Hippocampal formation (tissue), 2 donors: ENCODE measurements at places on chromosomes 1 and 21.

GRCh38 chr1:212466898-212467650 is 34.4 kb downstream of the NENF start:
- no peak for DNase-seq

GRCh38 chr1:220031287-220031686 is 15.0 kb downstream of the EPRS1 start:
- no peak for DNase-seq

DNA sequence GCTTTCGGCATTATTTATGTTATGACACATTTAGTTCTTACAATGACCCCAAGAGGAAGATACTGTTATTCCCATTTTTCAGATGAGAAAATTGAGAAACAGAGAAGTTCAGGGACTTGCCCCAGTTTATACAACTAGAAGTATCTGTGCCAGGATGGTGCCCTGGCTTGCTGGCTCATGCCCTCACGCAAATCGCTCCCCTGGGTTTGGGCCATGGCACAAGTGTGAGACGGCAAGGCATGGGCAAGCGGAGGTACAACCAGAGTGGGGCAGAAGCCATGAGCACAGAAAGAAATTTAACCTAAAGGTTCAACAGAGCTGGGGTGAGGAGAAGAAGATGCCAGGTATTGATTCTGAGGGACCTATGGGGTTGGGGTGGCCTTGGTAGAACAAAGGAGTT is 469.8 kb downstream of the DSCAM start:
- DNase-seq = no peak

DNA sequence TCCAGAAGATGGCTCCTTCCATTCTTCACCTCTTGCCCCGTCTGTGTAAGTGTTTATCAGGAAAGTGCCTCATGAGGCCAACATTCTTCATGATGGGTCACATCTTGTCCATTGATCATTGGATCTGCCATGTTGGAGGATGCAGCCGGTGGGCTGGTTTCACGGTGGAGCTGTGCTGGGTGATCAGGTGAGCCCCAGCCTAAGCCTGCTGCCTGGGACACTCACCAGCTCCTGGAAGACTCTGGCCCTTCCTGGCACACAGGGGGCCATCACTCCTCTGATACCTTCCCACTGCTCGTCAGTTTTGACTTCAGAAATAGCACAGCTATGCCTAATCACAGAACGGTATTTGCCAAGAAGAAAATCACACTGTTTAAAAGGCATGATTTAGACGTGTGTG is 38.3 kb downstream of the UBASH3A start:
- DNase-seq = no peak

DNA sequence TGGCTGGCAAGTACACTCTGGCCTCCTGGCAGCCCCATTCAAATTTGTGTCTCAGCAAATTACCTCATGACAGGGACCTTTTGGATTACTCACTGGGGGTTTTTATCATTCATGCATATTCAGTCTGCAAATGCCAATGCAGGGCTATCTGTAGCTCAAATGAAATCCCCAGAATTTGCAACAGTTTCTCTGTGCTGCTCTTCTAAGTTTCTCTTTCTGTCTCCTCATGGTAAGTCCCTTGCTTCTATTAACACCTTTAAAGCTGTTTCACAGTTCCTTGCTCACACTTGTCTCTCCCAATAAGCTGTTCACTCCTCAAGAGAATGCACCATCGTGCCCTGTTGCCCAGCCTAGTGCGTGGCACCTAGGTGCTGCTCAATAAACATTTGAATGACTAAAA is 3.3 kb upstream of the FAM78B start:
- no peak for DNase-seq

- DNase-seq = peak; percentile 78
Measured at GRCh38 chr21:43646550-43647260, 12.6 kb downstream of the HSF2BP start.

DNA sequence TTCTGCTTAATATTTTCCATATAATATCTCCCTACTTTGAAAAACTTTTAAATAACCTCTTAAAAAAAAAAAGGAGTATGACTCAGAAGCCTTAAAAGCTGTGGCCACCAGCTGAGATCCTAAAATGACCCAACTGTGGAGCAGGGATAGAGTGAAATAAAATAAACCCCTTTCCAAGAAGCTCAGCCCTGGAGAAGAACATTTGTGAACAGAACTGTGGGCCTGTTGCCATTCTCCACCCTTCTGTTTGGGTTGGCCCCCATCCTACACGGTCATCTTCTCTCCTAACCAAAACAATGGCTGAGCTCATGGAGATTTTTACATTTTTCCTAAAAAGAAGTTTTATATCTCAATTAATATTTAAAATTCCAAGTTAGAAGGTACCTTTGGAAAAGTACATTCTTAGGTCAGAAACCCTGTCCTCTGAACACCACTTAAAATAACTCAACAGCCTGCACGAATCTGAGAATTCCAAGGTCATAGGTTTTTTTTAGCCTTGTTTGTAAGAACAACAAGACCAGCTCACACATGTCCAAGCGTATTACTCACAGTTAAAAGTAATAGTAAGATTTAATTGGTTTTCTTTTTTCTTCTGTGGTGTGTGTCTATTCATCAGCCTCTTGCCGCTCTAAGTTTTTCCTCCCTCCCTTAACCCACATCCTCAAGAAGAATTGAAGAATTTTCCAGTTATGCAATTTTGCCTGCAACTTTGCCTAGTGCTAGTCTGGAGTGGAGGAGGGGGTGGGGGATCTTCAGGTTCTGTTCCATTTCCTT is 107.7 kb upstream of the ERRFI1 start:
- no peak for DNase-seq

GRCh38 chr1:232443372-232443771 is 186.6 kb downstream of the SIPA1L2 start:
- no peak for DNase-seq

DNA sequence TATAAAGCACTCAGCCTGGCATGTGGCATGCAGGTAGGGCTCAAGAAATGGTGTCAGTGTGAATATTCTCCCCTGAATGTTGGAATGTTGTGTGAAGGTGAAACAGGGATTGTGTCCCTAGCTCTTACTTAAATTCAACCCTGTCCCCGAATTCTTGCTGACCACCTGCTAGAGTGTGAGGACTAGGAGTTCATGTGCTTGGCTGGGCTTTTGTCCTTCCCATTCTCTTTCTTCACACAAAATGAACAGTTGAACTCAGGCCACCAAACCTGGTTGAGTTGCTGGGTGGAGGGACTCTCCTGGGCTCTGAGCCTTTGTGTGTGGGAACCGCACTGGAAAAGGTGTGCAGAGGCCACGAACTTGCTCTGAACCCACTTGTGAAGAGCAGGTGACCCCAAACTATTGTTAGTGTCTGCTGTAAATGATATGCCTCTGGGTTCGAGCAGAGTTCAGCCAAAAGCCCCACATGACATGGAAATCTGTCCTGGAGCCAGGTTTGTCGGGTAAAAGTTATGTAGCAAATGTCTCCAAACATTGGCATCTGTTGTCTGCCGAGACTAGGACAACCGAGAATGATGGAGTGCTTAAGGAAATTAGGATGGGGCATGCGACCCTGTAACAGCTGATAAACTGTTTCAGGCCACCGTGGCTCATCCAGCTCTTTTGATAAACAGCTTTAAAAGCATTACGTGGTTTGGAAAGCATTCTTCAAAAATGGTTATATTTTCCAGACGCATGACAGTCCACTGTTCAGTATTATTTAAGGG is 144.2 kb downstream of the DHRS3 start:
- DNase-seq = no peak

DNA sequence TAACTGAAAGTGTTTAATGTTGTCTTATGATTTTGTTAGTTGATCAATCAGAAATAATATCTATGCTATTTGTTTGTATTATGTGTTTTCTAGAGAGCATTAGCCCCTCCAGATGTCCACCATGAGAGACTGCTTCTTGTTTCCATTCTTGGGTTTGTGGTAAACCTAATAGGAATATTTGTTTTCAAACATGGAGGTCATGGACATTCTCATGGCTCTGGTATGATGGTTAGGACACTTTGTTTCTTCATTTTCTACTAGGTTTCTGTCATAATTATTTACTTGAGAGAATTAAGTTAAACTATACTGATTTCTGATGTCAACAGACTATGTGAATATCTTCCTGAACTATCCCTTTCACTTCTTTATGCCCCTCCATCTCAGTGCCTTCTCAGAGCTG is 16.1 kb downstream of the SLC30A7 start:
- no peak for DNase-seq

DNA sequence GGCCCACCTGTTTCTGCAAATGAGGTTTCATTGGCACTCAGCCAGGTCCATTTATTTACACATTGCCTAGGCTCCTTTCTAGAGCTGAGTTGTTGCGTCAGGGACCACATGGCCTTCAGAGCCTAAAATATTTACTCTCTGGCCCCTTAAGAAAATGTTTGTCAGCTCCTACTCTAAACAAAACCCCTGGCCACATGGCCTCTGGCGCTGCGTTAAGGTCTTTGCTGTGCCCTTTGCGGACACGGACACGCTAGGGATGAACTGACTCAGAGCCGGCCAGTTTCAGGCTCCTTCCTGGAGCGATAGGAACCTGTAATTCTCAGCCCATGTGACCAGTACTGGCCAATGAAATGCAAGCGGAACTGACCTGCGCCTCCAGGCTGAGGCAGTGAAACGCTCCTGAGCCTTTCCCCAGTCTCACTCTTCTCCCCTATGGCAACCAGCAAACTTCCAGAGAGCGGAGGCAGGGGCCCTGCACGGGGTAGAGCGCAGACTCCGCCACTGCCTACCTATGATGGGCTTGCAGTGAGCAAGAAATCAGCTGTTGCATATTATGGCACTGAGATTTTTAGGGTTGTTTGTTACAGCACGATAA is 160.3 kb downstream of the ETS2 start:
- no peak for DNase-seq

DNA sequence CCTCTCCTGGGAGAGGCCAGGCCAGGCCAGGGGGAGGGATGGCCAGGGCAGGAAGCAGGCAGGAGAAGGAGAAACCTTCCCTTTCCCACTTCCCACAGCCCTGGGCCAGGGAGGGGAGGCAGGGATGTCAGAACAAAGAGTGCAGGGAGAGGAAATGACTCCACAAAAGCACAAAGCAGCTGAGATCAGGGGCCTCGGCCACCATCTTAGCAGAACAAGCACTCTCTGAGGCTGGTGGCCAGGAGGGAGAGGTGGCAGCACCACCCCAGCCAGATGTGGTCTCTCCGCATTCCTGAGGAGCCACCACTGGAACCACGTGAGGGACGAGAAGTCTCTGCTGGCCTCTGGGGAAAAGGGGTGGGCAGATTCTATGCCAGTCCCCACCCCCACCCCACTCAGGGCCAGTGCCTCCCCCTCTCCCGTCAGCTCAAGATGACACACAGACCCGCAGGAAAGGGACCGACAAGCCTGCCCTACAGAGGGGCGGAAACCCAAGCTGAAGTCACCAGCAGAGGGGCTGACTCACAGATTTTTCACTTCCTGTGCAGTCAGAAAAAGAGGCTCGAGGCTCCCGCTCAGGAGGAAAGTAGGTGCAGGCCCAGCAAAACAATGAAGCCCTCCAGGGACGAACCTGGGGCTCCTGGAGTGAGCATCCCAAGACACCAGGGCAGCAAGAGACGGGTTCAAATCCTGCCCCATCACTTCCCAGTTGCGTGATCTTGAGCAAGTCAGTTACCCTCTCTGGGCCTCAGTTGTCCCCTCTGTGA is 24.1 kb upstream of the ALDH4A1 start:
- DNase-seq = no peak

DNA sequence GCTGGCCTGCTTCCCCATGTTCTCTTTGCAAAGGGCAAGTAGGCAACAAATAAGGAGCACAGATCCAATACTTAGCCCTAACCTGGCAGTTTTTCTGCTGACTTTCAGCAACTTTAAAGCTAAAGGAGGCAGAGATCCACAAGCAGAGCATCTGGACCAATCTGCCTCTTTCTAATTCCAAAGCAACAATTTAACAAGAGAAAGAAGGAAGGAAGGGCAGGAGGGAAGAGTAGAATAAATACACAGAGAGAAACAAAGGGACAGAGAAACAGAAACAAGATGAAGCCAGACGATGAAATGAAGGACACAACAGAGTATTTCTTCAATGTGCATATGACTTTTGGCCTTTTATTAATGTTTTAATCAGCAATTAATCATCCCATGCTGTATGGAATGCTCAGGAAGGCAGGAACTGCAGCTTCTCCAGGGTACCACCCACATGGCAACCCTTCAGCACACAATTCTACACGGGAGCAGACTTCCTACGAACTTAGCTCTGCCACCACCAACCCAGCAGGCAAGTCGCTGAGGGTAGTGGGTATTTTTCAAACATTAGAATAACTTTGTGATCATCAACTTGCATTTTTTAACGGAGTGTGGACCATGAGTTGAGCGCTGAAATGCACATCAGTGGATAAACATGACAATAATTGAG is 15.3 kb downstream of the CLCC1 start:
- no peak for DNase-seq

GRCh38 chr1:90850898-90851710 is 134.0 kb upstream of the BARHL2 start:
- peak; percentile 73 for DNase-seq

DNA sequence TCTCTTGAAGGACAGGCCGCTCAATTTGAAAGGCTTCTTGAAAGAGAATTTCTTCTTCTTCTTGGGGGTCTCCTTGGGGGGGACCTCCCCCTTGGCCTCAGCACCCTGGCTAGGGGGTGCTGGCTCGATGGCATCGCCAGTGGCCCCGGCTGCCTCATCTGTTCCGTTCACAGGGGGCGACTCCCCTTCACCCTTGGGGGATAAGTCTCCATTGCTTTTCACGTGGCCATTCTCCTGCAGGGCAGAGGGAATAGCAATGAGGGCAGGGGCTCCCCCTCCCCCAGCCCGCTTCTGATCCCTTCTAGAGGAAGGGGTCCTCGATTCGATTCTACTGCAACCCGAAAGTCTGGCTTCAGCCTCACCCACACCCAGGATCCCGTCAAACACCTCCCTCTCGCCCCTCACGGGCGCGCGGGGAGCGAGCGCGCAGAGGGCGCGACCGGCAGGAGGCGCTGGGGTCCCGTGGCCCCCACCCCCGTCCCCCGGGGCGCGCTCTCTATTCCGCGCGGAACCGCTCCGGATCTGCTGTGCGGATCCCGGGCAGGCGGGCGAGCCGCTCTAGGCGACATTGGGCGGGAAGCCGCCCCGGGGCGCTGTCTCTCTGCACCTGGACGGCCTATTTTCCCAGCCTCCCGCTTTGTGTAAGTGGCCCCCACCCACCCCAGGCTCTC is 1.0 kb downstream of the MARCKSL1 start:
- no peak for DNase-seq

DNA sequence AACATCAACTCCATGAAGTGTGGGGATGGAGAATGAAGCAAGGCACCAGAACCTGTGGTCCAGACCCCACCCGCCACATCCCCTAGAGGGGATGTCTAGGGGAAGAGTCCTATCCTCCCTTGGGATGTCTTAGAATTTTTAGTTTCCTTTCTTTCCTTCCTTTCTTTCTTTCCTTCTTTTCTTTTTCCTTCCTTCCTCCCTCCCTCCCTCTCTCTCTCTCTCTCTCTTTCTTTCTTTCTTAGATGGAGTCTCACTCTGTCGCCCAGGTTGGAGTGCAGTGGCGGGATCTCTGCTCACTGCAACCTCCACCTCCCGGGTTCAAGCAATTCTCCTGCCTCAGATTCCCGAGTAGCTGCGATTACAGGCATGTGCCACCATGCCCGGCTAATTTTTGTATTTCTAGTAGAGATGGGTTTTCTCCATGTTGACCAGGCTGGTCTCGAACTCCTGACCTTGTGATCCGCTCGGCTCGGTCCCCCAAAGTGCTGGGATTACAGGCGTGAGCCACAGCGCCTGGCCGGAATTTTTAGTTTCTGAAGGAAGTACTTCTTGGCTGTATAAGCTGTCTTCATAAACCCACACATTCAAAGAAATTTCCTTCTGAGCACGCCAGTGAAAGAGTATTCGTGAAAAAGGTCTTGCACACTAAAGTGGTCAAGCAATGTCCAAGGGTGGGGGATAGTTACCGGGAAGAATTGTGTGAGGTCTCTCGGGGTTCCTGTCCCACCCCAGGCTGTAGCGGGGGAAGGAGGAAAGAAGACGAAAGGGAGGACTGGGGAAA is 20.8 kb upstream of the LEFTY2 start:
- DNase-seq = no peak

- peak; percentile 27 for DNase-seq
Measured at GRCh38 chr1:114081437-114082303, 72.0 kb downstream of the SYT6 start.
